ENCODE measurements at places on chromosomes 4 and X.
A peak's percentile ranks its signal among the peaks of the same experiment; 100 is the strongest.

GRCh38 chr4:48778431-48779094, 1.5 kb downstream of the FRYL start:
- DNase-seq = no peak

- DNase-seq = no peak
Observed at GRCh38 chrX:103343105-103343504, 13.1 kb downstream of the TCEAL7 start.

- no peak for DNase-seq
Observed at GRCh38 chr4:10587697-10588096, 96.9 kb downstream of the CLNK start.

DNA sequence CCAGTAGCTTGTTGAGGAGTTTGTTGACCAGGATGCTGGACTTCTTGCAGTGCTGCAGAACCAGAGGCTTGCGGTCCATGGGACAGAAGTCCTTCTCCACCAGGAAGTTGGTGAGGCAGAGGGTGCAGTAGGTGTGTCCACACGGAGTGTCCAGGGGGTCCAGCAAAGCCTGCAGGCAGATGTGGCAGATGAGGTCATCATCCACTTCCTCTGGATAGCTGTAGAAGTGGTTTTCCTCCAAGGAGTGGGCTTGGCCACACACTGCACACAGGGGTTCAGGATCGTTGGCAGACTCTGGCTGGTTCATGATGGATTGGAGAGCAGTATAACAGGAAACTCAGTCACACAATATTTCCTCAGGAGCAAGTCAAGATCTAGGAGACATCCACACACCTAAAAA, 17.6 kb downstream of the LNX1 start:
- DNase-seq = no peak

DNA sequence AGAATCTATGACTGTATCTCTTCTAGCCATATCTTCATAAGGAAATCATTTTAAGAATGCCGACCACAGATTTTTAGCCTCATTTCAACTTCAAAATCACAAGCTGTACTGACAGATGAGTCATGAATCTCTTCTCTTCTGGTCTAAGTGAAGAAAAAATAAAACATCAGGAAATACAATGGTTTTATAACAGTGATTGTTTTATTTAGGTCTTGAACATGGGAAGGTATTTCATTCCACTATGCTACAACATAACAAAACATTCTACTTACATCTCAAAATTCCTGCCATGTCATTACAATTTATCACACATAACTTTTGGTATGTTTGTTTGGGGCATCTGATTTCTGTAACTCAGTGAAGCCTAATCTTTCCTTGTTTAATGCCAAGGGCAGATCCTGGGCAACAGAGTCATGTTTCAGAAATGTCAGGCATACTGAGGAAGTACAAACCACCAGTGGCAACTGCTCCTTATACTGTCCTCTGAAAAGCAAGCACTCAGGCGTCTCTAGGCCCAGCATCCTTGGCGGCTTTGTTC, 325.0 kb downstream of the PDHA2 start:
- no peak for DNase-seq

DNA sequence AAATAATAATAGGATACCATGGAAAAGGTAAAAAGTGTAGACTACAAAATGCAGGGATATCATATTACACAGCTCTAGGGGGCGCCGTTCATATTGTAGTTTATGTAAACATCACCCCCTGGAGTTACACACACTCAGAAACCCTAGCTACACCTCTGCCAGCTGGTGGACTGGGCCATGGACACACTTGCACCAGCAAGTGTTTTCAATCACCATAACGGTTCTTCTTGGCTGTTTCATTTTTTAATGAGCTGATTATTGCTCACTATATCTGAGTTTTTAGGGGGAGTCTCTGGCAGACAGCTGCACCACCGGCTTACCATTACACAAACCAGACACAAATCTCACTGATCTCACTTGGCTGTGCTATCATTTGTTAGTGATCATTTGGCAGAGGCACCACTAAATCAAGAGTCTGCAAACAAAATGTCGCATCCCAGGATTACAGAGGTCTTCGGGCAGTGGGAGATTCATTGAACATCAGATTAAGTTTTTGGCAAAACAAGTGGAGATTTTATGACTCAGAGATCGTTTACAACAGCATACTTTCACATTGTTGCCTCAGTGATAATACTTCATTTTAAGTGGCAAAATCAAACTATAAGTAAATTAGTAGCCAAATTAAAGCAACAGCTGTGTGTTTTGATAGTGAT, 185.7 kb downstream of the UNC5C start:
- DNase-seq = no peak

- no peak for DNase-seq
Observed at GRCh38 chr4:139017861-139018260, 2.3 kb downstream of the NOCT start.

DNA sequence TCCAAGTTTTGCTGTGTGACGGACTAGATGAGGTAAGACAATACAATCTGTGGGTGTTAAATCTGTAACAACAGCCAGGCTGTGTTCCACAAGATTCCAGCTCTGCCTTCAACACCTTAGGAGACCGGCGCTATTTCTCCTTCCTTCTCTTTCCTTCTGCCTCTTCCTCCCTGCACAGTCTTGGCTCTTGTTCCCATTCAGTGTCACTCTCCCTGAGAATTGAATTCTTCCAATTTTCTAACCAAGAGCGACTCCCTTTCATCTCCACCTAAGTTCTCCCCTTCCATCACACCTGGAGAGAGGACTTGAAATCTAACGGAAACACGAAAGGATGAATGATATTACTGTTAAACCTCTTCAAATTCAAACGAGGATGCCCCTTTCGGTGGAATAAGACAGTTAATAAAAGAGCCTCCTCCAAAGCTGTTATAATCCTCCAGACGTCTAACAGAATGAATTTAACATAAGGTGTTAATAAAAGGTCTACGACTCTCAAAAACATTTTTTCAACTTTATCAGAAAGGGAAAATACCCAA, 2.7 kb downstream of the EPHA5 start:
- DNase-seq = no peak

- DNase-seq = no peak
Observed at GRCh38 chrX:129714581-129714980, 24.2 kb upstream of the XPNPEP2 start.

- DNase-seq = no peak
Observed at GRCh38 chr4:6888506-6889071, 21.0 kb upstream of the TBC1D14 start.

DNA sequence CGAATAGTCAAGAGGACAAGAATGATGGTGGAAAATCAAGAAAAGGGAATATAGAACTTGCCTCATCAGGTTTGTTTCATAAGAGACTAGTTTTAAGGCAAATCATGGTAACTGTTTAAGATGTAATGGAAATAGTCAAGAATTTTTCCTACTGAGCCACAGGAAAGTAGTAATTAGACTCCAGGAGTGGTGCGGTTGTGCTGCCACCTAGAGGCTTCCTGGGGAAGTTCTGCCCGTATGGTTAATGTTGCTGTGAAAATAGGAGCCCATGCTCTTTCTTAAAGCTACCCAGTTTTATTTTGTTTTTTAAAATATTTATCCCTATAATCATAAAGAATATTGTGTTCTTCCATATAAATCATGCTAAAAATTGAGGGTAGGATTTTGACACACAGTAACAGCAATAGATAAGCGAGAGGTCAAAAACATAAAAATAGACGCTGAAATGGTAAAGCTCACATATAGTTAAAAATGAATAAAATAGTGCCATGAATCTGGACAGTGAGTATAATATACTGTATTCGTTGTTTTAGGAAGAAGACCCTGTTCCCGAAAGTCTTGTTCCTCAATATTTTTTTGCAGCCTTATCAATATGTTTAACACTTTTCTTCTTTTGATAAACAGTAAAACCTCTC, 87.0 kb downstream of the PHOX2B start:
- DNase-seq = peak; percentile 11

DNA sequence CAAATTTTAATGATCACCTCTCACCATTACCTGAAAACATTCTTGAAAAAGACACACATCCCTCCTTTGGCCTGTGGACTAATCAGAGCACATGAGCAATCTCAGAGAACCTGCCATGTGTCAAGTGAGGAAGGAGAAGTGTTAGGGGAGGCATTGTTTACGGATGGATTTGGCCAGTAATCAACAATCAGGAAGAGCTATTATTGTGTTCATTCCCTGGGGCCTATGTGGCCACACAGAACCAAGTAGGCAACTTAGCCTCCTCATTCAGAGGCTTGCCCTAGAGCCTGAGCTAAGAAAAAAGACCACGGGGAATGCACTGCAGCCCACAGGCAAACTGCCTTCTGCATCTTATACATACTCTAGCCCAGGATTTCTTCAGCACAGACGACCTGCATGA, 40.6 kb upstream of the DOCK11 start:
- no peak for DNase-seq

- DNase-seq = no peak
Observed at GRCh38 chr4:125062115-125063050, 252.4 kb upstream of the FAT4 start.

GRCh38 chrX:56729152-56729850, at the start of gene NBDY:
Gene NBDY, plus strand, starts transcription at chrX:56729243. Its CDS starts 111 bp downstream, at chrX:56729354.
- no peak for DNase-seq

GRCh38 chr4:34723605-34724004, 1520.7 kb downstream of the ARAP2 start:
- no peak for DNase-seq

DNA sequence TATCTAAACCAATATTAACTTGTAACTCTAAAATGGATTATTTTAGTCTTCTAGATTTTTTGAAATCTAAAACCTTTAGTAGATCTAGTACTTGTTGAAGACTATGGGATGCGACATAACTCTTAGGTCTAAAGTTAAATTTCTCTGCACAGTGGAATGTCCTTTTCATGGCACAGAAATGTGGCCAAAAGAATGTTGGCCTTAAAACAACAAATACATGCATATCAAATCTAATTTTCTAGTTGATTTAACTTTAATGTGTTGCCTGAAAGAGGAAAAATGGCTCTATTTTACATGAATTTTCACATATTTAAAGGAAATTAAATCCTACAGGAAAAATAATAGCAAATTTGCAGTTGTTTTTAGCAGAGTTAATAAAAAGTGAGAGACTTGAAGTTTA, 30.3 kb downstream of the NFKB1 start:
- no peak for DNase-seq

- DNase-seq = no peak
Observed at GRCh38 chr4:6221851-6222760, 21.8 kb upstream of the JAKMIP1 start.

- DNase-seq = no peak
Observed at GRCh38 chrX:23745786-23746185, 2.7 kb upstream of the ACOT9 start.

- DNase-seq = no peak
Observed at GRCh38 chrX:44775726-44776125, 68.1 kb upstream of the DUSP21 start.

DNA sequence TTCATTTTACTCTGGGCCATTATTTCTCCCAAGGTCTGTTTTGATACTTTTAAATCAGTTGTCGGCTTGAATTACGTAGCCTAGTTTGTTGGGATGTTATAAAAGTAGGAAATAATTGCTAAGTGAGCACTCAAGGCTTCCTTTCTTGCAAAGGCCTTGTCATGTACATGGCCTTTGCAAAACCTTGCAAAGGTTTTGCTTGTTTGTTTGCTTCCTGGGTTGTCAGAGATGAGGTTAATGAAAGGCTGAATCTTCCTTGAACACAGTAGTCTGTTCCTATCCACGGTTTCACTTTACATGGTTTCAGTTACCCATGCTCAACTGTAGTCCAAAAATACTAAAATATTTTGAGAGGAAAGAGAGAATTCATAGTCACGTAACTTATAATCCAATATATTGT, 113.5 kb downstream of the NAA11 start:
- DNase-seq = no peak

GRCh38 chrX:65148232-65148631, 172.0 kb upstream of the ZC4H2 start:
- DNase-seq = no peak

DNA sequence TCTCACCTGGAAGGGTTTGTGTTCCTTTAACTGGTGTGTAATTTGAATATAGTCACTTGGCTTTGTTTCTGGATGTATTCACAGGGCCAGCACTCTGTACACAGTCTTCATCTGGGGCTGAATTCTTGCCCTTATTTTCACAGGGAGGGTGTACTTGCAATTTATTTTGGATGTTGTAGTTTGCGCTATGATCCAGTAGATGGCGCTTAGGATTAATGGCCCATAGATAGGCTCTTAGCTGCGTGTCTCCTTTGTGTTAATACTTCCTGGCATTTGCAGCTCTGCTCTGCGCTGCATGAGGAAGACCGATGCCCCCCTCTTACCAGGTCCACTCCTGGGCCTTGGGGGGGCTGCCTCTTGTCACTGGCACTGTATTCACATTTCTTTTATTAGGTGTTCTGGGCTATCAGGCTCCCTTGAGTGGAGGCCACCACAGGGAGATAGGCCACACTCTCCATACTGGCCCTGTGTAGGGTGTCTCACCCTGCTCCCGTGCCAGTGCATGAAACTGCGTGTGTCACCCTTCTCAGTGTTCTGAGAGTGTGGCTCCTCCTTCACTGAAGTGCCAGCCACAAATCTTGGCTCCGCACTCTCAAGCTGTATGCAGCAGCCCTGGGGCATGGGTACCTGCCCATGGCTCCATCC, 562.2 kb downstream of the ZIC3 start:
- no peak for DNase-seq

- DNase-seq = no peak
Observed at GRCh38 chrX:138897621-138898492, 186.3 kb upstream of the FGF13 start.

DNA sequence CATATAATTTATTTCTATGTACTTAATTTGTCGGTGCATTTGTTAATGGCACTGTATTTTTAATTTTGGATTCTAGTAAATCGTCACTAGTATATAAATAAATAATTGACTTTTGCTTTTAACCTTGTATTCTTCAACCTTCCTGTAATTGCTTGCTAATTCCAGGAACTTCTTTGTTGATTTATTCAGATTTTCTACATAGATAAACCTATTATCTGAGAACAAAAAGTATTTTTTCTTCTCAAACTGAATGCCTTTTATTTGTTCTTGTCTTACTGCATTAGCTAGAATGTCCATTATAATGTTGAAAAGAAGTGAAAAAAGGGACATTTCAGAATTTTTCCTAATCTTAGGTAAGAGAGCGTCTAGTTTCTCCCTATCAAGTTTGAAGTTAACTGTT, 839.1 kb downstream of the SH3BGRL start:
- no peak for DNase-seq

Measured in AG04450 (cell line).